ENCODE measurements at places on chromosomes 7 and 10.

GRCh38 chr10:89283025-89283935 is 18.6 kb upstream of the IFIT2 start:
- peak; percentile 64 for DNase-seq

DNA sequence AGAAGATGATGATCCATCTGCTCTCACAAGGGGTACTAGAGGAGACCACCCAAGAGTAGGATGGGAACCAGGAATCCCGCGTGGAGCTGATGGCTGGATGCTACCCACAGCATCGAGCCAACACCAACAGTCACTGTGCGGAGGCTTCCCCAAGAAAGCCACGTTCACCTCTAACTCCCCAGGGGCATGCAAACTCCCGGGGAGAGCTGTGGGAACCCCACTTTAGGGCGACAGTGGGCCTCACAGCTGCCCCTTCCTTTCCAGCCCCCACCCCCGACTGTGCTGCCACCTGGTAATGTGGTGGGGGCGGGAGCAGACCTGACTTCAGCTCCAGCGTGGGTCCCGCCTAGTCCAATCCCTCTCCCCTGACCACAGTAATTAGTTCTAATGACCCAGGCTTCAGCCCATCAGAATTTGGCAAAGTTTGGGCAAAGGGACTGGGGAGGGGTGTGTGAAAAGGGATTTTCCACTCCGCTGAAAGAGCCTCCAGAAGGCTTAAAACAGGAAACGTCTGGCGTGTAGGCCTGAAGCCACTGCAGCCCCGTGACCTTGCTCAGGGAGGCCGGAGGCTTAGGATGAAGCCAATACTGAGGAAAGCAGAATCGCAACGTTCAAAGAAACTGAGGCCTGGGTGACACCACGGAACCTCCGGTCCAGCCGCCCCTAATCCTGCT is 20.3 kb downstream of the ASB13 start:
- no peak for DNase-seq

DNA sequence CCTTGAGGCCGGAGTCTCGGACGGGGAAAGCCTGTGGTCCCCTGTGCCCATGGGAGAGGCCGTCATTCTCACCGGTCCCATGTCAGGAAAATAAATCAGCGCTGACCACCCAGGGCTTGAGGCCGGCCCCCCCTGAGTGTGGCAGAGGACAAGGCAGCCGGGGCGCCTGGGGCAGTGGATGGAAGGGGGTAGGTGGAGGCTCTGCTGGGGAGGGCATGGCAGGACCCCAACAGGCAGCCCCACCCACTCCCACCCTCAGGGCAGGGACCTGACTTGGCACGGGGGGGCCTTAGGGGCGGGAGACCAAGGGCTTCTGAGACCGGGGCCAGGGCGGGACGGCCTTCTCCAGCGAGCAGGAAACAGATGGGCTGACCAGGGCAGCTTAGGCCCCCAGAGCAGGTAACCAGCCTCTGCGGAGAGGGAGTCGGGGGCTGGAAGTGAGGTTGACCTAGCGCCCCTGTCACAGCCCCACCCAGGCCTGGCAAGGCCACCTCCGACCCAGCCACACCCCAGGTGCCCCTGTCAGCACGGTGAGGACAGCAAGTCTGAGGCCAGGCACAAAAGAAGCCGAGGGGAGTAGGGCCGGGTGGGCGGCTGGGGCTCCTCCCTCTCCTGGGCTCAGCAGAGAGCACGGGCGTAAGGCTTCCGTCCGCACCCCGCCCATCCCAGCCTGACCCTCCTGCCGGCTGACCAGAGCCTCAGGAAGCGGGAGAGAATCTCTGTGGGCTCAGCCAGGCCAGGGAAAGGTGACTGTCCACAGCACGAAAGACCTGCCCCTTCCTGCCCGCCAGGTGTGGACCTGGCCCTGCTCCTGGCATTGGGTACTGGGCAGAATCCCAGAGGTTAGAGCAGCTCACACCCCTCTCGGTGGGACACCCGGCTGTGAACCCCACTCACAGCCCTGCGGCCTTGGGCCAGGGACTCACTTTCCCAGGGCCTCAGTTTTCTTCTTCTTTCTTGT is 87.4 kb downstream of the FOXL3 start:
- DNase-seq, result no peak

- no peak for DNase-seq
These were observed 8.5 kb downstream of the SP8 start for GRCh38 chr7:20778063-20778721.

GRCh38 chr10:119667562-119668328 is 16.6 kb downstream of the BAG3 start:
- peak; percentile 98 for DNase-seq

DNA sequence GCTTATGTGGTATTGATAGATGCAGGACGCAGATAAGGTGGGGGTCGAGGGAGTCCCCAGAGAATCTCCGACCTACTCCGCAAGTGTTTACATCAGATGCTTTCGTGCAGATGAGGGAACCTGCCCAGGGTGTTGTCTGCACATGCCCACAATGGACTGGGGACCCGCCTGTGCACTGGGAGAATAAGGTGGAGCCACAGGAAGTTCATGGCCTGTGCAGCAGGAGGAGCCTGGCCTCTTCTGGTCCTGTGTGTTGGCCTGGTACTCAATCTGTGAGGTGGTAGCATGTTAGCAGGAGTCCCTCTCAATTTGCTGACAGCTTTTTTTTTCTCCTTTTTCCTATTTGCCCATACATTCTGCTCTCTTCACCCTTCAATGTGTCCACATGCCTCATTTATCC is 54.1 kb upstream of the AKR1C1 start:
- no peak for DNase-seq

DNA sequence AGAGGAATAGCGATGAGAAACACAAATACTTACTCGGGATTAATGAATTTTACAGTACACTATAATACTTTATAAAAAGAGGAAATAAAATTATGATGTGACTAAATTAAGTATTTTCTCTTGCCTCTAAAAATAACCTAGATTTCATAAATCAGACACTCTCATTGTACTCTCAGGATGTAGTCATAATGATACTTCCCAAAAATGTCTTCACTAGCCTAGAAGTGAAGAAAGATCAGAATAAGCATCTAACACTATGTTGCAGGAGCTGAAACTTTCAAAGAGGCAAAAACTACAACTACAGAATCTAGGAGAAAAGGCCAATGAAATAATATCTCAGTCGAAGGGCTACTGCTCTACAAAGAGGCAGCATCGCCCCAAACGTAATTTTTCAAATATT is 49.4 kb downstream of the DNAJC1 start:
- no peak for DNase-seq

- no peak for DNase-seq
These were observed 579.3 kb downstream of the SH2D4B start for GRCh38 chr10:81116990-81117389.

DNA sequence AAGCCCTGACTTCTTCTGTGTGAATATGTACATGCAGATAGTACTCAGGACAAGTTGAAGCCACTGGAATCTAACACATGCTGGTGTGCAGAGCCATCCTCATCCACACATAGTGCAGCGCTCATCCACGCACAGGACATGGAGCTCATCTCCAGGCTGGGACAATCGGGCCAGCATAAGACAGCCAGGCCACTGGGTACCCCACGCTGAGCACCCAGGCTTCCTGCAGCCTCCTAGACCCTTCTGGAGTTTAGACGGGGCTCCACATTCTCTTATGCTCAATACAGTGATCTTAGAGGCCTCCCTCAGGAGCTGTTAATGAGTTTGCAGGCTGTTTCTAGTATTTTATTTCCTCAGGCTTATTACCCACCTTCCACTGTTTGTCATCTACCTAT is 238.9 kb downstream of the TNS3 start:
- DNase-seq, result no peak

GRCh38 chr7:35038354-35038753 is 1.1 kb upstream of the DPY19L1 start:
- no peak for DNase-seq

- no peak for DNase-seq
These were observed 572.1 kb downstream of the REEP3 start for GRCh38 chr10:64093304-64093703.

GRCh38 chr7:157032644-157033482 is 22.4 kb upstream of the MNX1 start:
- DNase-seq, result no peak

- DNase-seq, result no peak
These were observed 1.2 kb upstream of the LRMDA start for GRCh38 chr10:75430000-75430763.

DNA sequence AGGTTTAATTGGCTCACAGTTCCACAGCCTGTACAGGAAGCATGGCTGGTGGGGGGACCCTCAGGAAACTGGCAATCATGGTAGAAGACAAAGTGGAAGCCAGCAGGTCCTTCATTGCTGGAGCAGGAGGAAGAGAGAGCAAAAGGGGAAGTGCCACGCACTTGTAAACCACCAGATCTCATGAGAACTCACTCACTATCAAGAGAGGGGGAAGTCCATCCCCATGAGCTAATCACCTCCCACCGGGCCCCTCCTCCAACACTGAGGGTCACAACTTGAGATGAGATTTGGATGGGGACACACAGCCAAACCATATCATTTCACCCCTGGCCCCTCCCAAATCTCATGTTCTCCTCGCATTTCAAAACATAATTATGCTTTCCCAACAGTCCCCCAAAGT is 171.9 kb upstream of the CACNA2D1 start:
- DNase-seq, result no peak

DNA sequence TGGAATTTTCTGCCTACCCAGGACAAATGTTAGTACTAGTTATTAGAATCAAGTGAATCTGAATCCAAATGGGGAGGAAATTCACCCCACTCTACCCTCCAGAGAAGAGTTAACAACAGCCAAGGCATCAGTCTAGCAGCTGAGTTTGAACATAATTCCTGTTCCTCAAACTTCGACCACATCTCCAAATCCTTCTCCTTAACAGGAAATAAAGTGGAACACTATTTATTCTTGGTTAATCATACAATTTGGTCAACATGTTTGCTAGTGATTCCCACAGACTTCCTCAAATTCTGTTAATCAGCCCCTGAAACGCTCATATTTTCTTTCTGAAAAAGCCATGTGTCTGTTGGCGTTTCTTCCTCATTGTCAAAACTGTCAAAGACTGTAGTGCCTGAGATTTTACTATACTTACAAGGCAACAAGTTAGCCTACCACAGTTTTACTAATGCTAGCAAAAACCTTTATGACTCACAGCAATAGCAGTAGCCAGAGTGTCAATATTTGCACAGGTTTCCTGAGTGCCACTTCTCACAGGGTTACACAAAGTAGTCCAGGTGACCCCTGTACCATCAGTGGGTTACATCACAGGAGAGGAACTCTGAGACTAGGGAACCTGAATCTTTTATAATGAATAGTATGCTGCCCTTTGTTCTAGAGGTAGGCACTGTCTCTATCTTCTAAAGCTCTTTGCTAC is 202.9 kb downstream of the GRM3 start:
- DNase-seq, result no peak

DNA sequence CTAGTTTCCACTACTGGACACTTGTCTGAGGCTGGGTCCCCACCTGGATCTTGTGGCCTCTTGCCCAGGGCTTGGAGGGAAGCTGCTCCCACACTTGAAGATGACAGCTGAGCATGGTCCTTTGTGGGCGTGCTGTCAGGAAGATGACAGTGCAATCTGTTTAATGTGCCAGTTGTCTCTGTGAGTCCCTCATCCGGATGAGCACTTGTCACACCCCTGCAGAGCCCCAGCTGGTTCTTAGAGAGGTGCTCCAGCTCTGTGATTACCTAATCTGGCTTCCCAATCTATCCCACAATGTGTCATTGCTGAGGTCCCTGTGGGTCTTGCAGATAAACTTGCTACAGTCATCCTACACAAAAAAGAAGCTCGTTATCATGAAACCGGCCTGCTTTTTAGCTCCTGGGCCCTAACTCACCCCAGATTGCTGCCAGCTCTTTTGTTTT is 34.8 kb upstream of the CCSER2 start:
- peak; percentile 15 for DNase-seq

- DNase-seq, result peak; percentile 90
These were observed at the start of gene CPED1 for GRCh38 chr7:120988591-120989256. Gene CPED1 (plus strand): TSS chr7:120988711. CDS start chr7:120989622, 911 bp downstream.

DNA sequence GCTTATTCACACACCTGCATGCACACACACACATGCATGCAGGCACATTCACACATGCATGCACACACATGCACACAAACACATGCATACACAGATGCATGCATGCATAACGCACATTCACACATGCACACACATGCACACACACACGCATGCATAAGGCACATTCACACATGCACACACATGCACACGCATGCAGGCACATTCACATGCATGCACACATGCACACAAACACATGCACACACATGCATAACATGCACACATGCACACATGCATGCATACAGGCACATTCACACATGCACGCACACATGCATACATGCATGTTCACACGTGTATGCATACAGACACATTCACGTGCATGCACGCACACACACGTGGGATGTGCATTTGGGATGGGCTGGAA is 165.8 kb downstream of the PAXIP1 start:
- no peak for DNase-seq

DNA sequence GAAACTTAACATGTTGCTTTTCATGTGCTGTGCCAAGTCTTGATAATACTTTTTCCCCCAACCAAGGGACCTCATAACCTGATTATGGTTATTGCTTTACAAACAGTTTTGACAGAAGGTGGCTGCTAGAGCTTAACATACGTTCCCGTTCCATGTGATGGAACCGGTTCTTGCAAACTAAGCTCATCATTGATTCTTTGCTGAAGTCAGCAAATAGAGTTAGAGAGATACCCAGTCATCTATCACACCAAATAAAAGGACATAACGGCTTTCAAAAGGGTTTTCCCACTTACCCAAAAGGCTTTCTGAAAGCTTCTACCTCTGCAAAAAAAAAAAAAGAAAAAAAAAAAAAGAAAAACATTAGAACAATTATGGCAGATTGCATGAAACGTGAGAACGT is 230.3 kb upstream of the MDFIC start:
- no peak for DNase-seq

DNA sequence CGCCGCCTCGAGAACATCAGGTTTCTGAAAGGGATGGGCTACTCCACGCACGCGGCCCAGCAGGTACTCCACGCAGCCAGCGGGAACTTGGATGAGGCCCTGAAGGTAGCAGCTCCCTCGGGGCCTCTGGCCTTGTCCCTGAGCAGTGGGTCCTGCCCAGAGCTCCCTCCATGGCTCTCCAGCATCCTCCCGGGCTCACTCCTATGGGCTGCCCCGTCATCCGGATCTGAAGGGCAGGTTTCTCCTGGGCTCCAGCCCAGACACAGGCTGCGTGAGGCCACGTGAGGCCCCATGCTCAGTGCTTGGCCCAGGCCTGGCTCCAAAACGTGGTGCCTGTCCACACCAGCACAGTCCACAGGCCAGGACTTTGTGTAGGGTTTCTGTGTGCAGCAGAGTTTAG is 32.5 kb downstream of the NUB1 start:
- DNase-seq, result no peak

- DNase-seq, result no peak
These were observed 27.8 kb downstream of the CDHR3 start for GRCh38 chr7:105990727-105991453.

DNA sequence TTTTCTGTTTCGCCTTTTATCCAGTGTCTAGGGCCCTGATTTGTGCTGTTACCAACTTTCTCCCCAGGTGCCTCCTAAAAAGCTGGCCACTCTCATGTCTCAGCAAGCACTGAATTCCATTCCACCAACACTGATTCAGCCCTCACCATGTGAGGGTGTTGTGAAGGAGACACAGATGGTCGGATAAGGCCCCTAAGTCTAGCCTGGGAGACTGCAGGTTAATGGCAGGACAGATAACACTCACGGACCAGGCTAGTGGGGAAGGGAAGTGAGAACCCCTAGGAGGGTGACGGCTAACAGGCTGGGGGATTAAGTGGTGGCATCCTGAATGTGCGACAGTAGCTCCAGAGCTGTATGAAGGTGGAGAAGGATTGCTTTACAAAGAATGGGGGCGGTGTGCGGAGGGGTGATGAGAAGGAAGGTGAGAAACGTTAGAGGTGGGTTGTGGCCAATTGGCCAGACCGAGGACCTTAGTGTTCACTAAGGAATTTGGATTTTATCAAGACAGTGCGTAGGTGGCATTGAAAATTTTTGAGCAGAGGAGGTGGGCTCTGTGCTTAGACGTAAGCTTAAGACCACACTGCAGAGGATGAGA is 3.8 kb upstream of the DUSP5 start:
- peak; percentile 42 for DNase-seq
